ENCODE measurements at places on chromosomes 13 and 19.

GRCh38 chr13:46728777-46729176, 68.2 kb downstream of the ESD start:
- DNase-seq = no peak

DNA sequence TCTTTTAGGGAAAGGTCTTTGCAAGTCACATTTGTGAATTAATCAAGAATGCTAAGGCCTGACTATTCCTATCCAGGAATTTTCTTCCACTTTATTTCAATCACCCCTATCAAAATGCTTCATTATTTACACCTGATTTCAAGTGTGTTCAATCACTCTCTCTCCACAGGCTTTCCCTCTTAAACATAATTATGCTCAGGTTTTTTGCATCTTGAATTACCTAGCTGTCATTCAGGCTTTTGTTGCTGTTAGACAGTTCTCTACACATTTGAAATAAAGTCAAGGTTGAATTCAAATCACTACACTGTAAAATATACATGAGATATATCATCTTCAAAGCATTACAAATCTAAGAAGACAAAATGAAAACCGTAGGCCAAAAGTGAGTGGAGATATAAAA, 941.3 kb upstream of the SLITRK1 start:
- DNase-seq = no peak

GRCh38 chr13:23991119-23991518, 93.8 kb upstream of the C1QTNF9B start:
- DNase-seq = no peak

DNA sequence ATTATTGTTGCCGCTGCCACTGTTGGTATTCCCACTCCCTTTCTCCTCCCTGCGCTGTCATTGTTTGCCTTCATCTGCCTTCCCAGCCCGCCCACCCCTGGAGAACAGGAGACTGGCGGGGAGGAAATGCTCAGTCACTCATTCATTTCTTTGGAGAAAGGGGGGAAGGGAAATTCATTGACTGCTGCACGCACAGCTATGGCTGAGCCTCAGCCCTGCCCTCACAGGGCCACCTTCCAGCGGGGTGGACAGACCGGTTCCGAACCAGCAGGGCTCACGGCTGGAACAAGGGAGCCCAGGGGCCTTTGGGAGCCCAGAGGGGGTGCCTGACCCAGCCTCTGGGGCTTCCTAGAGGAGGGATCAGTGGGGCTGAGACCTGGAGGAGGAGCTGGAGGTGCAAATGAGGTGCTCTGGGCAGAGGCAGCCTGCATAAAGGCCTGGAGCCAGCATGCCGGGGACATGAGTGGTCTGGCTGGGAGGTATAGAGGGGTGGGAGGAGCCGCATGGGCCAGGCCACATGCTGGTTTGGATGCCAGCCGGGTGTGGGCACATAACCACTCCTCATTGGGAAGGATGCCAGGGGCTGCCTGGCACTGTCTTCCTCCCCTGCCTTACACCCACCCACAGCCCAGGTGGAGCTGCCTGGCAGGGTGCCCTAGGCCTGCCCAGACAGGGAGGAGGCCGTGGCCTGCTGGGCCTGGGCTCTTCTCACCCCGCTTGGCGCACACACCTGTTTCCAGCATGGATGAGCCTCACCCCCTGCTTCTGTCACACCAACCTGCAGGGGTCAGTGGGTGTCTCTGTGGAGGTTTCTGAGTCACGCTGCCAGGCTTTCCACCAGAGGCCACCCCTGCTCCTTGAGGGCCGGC, 26.8 kb downstream of the PPP5C start:
- DNase-seq = no peak

All from spinal cord (tissue), 10 donors.